Epithelial cell of prostate (primary cell): ENCODE measurements at places on chromosomes 7 and 10.

DNA sequence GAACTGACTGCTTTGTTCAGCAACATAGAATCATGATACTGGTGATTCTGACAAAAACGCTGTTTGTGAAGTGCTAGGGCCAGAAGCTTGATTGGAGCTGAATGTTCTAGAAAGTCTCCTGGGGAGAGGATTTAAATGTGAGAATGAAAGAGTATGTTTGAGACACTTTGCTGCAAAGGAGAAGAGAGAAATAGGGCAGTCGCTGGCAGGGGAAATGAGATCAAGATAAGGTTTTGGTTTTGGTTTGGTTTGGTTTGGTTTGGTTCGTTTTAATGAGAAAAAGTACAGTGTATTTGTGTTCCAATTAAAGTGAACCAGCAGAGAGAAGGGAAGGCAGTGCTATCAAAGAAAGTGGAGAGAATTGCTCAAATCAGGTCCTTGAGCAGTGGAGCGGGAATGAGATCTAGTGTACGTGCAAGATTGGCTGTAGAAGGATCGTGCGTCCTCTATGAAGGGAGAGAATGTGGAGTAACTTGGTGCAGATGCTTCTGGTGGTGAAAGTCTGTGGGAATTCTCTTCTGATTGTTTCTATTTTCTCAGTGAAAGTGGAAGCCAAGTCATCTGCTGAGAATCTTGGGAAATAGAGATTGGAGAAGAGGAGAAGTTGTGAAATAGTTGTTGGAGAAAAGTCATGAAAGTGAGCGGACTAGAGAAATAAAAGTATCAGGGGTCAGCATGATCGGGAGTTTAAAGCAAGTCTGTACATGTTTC lies 270.5 kb downstream of the CCDC3 start:
- no peak for DNase-seq

DNA sequence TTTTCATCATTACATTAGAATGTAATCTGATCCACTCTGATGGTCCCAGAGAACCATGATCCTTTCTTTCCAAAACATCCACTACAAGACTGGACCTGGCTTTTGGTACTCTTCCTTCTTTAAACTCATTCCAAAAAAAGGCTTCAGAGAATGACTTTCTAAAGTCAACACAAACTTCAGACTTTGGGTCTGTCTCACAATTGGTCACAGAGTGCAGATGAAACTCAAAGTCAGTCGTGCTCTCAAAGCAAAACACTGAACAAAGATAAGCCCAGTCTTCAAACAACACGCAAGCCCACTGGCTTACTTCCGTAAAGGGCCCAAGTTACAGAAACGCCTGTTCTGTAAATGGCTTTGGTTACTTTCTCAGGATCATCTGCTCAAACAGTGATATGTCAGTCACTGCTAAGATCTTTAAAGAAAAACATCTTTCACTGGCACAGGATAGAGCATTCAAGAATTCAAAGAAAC lies 250.9 kb upstream of the MKLN1 start:
- no peak for DNase-seq

- no peak for DNase-seq
Measured at GRCh38 chr10:12597788-12598765, 248.7 kb downstream of the CAMK1D start.

- no peak for DNase-seq
Measured at GRCh38 chr10:70232155-70232858, 922 bp downstream of the PPA1 start.

DNA sequence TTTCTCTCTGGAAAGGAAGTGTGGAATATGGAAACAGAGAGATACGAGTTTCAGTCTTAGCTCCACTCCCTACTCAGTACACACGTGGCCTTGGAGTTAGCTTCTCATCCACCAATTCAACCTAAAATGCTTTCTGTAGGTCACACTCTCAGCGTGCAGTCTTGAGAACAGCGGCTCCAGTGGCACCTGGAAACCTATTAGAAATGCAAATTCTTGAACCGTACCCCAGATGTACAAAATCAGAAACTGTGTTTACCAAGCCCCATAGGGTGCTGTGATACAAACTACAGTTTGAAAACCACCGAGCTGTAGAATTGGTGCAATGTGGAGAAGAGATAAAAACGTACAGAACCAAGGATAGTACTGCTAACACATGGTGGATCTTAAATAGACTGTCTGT lies 91.1 kb upstream of the SP4 start:
- DNase-seq: no peak

DNA sequence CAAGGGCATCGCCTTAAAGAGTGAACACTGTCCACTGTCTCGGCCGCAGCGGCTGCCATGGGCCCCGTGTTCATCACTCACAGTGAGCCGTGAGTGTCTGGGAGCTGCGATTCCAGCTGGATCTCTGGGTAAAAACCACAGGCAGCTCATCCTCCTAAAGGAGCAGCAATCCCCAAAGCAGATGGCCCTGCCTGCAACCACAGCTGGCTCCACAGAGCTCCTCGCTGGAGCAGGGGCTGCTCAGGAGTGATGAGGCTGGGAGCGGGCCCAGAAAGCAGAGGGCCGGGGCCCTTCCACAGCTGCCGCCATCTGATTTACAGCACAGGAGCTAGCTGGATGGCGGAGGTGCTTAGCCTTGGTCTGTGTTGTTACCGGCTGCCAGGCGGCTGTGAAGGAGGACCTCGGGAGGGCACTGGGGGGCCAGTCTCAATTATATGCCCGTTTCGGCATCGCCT lies 6.6 kb upstream of the TMEM184A start:
- DNase-seq: no peak

DNA sequence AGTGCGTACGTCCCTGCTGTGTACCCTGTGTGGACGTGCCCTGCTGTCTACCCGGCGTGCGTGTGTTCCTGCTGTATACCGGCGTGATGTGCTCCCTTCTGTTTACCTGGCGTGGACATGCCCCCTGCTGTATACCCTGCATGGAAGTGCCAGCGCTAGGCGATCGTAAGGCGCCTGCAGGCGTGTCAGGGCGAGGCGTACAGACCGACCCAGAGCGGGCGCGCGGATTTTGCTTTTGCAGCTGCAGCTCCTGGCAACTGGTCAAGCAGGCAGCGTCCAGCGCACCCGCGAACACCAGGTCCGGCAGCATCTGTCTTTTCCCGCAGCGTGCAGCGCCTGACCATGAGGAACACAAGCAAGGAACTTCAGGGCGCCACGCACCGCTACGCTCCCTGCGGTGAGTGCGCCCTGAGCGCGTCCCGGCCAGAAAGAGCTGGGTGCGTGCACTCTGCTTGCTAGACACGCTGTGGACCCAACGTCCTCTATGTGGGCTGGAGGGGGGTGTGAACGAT lies 680 bp downstream of the C7orf57 start:
- DNase-seq: no peak

DNA sequence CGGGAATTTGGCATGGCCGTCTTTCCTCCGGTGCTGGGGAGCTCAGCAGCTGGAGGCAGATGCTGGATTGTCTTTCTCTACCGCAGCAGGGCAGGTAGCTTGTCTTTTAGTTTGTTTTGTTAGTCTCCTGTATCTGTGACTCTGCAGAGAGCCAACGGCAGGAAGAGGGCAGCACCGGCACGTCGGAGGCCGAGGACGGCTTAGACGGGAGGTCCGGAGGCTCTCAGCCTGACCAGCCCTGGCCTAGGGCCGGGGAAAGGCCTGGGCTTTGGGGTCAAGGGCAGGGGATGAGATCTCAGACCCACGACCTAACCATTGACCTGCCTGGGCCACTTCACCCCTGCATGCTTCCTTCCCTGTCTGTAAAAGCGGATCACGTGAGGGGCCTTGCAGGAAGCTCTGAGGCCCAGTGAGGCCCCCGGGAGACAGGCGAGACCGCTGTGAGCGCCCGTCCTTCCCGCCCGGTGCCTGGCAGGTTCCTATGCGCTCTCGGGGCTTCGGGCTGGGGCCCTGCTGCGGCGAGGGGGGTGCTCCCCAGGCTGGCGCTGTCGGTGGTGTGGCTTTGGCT lies 72.7 kb downstream of the LHPP start:
- no peak for DNase-seq

- DNase-seq: no peak
Measured at GRCh38 chr10:111879969-111880368, 303.6 kb downstream of the GPAM start.

- DNase-seq: no peak
Measured at GRCh38 chr7:13416071-13416470, 573.4 kb downstream of the ETV1 start.

DNA sequence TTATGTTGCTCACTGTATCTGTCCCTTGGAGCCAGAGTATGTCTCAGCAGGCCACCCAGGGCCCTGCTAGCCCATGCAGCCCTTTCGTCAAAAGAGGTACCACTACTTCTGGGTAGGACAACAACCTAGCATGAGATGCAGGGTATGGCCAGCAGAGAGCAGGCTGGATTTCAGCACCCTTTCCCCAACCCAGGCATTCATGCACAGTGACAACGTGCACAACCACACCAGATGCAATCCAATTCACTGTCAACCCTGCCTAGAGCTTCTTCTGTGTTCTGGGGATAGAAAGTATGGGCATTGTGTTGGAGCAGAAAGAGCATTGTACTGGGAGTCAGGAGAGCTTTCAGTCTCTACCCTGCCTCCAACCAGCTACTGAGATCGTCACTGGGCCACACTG lies 37.9 kb downstream of the JAZF1 start:
- no peak for DNase-seq

- DNase-seq: no peak
Measured at GRCh38 chr7:152176797-152177196, 151.3 kb downstream of the GALNT11 start.

- no peak for DNase-seq
Measured at GRCh38 chr7:14336256-14336655, 346.8 kb upstream of the ETV1 start.

DNA sequence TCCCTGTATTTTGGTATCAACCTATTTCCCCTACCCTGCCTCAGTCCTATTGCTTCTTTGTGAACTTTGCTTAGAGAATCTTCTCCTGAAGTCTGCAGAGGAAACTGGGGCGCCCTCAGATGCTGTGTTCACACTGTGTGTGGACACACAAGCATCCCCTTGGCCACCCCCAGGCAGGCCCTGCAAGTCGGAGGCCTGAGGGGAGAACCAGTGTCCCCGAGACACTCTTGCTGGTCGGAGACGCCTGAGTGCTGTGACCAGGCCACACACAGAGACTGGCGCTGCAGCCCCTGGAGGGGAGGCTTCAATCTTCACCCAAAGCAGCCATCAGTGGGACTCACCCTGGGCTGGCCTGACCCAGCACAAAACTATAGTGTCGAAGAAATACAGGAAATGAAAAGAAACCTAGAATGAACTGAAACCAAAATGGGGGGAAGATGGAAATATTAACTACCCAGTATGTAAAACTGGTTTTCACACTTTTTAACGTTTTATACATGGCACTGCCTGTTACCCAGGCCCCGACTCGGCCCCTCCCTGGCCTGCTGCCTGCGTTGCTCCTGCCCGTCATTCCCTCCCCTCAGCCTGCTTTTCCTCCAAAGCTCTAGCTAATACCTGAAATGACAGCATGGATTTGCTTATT lies 48.4 kb upstream of the FAM20C start:
- DNase-seq: no peak

DNA sequence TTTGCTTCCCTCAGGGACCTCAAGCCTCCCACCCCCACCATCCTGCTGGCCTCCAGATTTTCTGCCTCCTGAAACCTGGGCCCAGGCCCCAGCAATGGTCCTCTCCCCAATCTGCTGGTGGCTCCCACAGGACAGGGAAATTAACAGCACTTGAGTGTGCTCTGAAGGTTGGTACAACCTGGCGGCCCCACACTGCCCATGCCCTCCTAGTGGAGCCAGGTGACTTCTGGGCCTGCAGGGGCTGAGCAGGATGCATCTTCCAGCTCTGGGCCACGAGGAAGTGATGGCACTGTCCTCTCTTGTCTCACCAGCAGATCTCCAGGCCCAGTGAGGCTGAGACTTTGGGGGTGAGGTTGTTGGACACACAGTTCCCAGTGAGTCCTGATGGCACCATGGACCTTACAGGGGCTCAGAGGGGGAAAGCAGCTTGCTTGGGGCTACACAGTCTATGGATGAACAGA lies 3.6 kb upstream of the ZMIZ1 start:
- no peak for DNase-seq

- DNase-seq: no peak
Measured at GRCh38 chr10:5184987-5185775, at the start of gene AKR1C8. TSS of gene AKR1C8 (minus strand) at chr10:5185150. CDS start at chr10:5185104, 46 bp downstream.

- DNase-seq: no peak
Measured at GRCh38 chr10:125060026-125060425, 100.3 kb downstream of the CTBP2 start.

DNA sequence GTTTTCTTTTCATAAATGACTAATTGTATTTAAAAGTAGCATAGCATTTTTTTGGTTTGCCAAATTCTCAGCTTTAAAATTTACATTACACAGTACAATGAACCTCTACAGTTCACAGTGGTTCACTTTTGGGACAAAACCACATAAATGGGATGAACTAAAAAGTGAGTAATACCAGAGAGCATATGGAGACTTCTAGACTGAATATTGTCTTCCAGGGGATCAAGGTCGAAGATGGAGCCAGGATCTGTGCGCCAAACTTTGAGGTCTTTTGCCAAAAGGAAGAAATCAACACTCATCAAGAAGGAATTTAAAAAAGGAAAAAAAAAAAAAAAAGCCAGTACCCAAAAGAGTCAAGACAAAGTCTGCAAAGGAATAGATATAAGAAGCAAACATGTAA lies 87.5 kb downstream of the NEBL start:
- no peak for DNase-seq

DNA sequence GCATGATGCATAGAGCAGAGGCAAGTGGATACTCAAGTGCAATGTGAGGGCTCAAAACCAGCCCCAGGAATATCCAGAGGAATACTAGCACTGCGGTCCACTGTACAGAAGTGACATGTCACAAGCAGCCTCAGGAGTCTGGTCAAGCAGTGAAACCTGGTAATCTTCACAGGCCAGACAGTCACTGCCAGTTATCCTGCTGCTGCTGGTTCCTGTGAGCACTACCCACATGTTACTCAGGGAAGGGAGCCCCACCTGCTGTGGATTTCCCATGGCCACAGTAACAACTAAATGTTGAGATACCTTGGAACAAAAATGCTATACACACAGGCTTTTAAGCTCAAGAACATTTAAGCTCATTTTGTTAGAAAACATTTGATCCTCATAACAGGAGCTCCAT lies 103.0 kb downstream of the RNF133 start:
- no peak for DNase-seq

DNA sequence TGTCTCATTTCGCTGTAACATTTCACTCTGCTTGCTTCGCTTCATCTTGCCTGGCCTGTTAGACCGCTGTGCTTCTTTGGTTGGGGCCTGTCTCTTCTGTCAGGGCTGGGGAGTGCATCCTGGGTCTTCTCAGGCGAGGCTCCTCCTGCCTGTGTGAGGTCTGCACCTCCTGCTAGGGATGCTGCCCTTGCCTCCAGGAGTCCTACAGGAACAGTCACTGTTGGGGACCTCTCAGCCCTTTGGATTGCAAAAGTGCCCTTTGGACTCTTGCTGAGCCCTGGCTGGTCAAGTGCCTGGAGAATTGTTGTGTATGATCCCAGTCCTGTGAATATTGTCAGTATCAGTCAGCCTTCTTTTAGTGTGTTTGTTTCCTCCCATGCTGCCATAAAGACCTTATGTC lies 84.1 kb downstream of the MDFIC start:
- DNase-seq: no peak

DNA sequence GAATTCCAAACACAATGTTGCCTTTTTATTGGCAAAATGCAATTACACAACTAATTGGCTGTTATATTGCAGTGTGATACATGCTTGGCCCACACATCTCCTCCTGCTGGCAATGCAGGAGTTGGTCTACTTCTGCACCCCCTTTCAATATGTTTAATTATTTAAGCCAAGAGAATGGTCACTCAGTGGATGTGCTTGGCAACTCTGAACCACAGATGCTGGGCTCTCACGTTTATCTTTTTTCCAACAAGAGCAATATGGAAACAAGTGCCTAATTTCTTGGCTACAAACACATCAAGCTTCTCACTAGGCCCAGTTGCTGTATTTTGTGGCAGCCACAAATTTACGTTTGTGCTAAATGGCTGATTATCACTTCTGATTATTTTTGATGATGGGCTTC lies 1149.2 kb upstream of the CELF2 start:
- DNase-seq: no peak
